NCI-H1105 (cell line): ENCODE measurements at places on chromosomes 2 and 18.

- DNase-seq: no peak
Observed at GRCh38 chr2:118031566-118031965, 17.7 kb upstream of the CCDC93 start.

DNA sequence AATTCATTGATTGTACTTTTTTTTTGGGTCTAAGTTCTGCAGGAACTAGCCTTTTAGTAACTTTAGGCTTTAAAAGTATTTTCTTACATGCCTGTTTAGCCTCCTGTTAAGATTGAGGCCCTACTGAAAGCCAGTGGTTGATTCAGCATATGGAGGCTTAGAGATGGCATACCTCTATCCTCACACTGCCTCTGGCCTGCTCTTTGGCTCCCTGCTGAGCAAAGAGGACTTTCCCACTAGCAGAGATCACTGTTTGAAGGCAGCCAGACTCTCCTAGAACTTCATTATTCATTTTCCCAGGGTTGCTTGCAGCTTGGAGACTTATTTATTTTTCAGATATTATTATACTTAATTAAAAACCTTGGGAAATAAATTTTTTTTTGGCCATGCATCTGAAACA, 405.6 kb upstream of the MEX3C start:
- DNase-seq: no peak

DNA sequence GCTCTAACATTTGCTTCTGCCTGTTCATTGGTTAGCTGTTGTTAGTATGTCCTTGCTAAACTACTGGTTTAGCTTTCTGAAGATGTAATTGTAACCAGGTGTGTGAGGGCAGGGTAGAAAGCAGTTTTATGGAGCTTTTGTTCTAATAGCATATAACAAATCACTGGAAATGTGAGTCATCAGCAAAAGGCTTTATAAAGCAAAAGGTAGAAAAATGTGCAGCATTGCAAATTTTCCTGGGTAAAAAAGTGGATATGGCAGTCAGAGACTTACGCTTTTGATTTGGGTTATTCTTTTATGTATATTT, 85.3 kb downstream of the ZNF407 start:
- DNase-seq: peak; percentile 26

DNA sequence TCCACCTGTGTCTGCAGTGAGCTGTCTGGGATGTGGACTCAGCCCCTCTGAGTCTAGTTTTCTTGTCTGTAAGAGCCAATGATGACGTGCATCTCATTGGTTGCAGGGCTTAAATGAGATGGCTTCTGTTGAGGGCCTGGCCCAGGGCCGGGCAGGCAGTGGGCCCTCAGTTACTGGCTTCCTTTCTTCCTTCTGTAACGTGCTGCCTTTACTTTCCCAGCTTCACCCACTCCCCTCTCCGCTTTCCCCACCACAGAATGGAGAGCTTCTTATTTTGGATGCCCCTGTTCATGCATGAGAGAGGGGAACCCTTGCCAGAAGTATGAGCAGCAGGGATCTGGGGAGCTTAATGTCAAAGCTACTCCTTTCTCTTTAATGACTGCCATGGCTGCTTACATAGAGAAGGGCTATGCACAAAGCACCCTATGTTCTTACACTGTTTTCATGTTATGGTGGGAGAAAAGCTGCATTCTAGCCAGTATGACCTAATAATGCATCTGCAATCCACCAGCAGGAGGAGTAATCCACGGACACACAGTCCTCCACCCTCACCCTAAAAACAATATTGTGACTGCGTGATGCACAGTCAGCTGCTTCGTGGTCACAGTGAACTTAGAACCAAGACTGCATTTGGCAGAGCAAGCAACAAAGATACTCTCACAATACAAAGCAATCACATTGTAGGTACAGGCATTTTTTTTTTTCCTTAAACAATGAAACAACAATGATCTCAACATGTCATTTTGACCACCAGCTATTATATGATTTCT, 37.2 kb downstream of the CREG2 start:
- no peak for DNase-seq

- DNase-seq: no peak
Observed at GRCh38 chr2:79788952-79789651, 276.3 kb downstream of the CTNNA2 start.

DNA sequence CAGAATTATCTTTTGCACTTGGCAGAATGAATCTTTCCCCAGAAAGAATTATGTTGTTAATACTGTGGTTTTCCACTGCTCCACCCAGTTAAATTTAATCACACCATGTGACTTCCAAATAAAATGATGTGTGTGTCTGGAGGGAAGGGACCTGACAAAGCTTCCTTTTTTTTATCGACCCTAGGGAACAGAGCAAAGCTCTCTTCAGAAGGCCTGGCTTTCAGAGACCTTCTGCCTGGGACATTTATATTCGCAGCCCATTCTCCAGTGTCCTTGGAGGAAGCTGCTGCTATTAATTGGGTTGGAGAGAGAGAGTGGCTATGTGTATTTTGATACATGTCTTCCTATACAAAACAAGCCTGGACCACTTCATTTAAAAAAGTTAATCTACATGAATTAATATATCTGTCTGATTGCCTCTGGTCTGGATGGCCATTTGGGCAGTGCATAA, 233.7 kb downstream of the PRKCE start:
- DNase-seq: no peak

GRCh38 chr2:7567646-7568045, 650.4 kb downstream of the RNF144A start:
- DNase-seq: no peak

- DNase-seq: no peak
Observed at GRCh38 chr18:26640541-26640940, 92.2 kb upstream of the KCTD1 start.

GRCh38 chr2:23283653-23284052, 101.3 kb upstream of the KLHL29 start:
- no peak for DNase-seq

DNA sequence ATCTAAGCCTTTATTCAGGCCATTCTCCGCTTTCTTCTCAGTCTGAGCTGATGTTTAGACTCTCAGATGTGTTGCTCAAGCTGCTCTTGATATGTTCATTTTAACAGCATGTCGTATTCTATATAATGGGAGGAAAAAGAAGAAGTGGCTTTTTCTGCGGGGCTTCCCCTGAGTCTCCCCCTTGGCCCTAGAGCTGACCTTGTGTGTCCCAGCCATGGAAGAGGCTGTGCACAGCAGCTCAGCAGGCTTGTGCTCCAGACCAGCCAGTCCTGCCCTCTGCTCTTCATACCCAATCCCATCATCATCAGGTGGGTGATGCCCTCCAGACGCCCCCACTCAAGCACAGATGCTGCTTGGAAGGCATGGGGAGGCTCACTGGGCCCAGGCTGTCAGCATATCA, 155.1 kb upstream of the CELF4 start:
- DNase-seq: no peak

DNA sequence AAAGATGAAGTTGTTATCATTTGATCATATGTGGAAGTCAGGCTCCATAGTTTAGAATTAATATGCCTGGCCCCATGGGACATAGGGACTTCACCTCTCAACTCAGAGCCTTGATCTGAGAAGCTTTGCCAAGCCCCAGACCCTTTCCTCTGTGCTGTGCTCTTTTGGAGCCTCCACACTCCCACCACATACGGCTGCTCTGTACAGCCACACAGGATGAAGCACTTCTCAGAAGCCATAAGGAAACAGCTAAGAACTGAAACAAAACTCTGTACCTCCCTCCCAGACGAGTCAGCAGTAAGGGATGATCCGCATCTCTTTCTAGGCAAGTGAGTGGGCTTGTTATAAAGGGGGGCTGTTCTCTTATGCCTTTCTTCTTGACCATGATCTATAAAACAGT, 66.5 kb downstream of the CAB39 start:
- no peak for DNase-seq

DNA sequence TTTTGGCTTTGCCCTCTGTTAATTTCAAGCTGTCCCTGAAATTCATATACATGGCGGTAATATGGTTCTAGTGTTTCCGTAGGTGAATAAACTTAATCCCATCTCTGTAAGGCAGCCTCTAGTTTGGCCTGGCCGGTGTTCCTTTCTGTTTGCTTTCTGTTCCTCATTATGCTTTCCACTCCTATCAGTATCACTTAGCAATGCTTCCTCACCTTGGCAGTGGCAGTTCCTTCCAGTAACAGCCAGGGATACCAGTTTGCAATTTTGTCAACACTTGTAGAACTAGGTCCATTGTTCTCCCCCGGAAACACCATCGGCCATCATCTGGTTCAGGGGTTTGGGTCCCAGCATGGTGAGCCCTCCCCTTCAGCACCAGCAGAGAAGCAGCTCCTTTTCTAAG, 18.2 kb upstream of the TNP1 start:
- DNase-seq: no peak

- DNase-seq: no peak
Observed at GRCh38 chr2:202909394-202910192, 1.9 kb downstream of the WDR12 start.

DNA sequence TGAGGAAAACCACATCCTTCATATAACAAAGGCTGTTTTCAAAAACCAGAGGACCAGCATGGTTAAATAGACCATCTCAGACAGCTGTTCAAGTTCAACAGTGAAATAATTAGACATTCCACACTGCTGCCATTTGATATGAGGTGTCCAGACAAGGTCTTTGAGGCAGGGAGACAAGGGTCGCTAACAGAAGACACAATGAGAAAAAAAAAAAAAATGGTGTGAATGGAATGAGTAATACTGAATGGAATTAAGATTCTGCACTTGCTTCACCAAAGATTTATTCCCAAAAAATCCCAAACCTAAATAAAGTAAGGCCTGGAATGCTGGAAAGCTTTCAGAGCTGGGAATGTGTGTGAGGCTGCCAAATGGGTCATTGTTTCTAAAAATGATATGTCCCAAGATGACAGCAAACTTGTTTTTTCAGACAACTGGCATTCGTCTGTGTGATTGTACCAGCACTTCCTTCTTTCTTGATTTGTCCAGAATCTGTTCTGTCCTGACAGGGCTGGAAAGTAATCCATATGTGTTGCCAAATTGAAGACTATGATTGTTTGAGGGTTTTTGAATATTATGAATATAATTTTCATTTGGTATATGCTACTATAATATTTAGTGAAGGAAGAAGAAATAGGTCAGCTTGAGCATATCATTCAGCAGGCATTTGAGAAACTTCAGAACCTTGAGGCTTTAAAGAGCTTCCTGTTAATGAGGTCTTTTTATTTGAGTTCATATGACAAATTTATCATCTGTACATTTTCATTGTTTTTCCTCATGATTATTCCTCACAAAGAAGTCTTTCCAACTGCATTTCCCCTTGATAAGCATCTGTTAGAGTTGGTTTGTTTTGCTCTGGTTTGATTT, 85.2 kb upstream of the ITGA4 start:
- DNase-seq: no peak

- no peak for DNase-seq
Observed at GRCh38 chr2:164593541-164593940, 27.7 kb downstream of the GRB14 start.
